A549 treated with CORT108297 at 1 μM for 4 hours (cell line): ENCODE measurements at places on chromosomes 12 and 14. TPM values are rescaled to one million over a fixed set of nuclear protein-coding genes. Genes with fewer than 3 reads are reported as not detected.

The RERG gene
- total RNA-seq: 0.10 to 0.26 TPM (median 0.22 TPM) in 5 replicates

The SYNE3 gene
- 0.14 to 0.50 TPM (median 0.36 TPM) in 5 replicates for total RNA-seq

The LALBA gene
- not detected in 5 replicates for total RNA-seq

The ARID2 gene
- 7.5 to 10.3 TPM (median 9.3 TPM) in 5 replicates for total RNA-seq

The WNK1 gene
- total RNA-seq: 64.9 to 89.9 TPM (median 81.4 TPM) in 5 replicates

The DUSP6 gene
- 5.9 to 9.5 TPM (median 8.6 TPM) in 5 replicates for total RNA-seq

The KCNH5 gene
- not detected in 5 replicates for total RNA-seq
